AML-193 (cell line): ENCODE measurements at places on chromosomes 12 and 14.

DNA sequence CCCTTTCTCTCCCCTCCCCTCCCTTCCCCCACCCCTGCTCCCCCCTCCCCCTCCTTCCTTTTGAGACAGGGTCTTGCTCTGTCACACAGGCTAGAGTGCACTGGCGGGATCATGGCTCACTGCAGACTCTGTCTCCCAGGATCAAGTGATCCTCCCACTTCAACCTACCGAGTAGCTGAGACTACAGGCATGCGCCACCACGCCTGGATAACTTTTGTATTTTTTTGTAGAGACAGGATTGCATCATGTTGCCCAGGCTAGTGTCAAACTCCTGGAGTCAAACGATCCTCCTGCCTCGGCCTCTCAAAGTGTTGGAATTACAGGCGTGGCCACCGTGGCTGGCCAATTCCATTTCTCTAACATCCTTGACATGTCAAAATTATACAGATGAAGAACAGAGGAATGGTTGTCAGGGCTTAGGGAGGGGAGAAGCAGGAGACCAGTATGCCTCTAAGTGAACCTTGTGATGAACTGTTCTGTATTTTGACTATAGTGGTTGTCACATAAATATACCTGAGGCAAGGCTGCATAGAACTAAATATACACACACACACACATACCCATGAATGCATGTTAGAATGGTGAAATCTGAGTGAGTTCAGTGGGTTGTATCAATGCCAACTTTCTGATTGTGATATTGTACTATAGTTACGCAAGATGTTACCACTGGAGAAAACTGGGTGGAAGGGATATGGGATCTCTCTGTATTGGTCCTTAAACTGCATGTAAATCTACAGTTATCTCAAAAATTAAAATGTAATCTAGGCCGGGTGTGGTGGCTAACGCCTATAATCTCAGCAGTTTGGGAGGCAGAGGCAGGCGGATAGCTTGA lies 3.6 kb upstream of the CFAP73 start:
- no peak for DNase-seq

DNA sequence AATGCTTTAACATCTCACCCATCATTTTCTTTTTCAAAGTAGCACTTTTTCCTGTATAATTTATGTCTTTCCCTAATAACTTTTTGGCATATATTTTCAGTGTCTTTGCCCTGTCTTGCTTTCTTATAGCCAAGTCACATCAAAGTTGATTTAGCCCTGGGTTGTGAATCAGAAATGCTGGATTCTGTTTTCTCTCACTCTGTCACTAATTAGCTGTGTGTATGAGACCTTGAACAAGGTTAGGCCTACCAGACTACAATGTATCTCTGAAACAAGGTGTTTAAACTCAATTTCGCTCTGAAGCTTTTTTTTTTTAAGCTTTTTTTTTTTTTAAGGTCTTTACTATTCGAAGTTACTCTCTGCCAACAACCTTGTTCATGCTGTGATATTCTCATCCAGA lies 25.7 kb downstream of the CNOT2 start:
- no peak for DNase-seq

DNA sequence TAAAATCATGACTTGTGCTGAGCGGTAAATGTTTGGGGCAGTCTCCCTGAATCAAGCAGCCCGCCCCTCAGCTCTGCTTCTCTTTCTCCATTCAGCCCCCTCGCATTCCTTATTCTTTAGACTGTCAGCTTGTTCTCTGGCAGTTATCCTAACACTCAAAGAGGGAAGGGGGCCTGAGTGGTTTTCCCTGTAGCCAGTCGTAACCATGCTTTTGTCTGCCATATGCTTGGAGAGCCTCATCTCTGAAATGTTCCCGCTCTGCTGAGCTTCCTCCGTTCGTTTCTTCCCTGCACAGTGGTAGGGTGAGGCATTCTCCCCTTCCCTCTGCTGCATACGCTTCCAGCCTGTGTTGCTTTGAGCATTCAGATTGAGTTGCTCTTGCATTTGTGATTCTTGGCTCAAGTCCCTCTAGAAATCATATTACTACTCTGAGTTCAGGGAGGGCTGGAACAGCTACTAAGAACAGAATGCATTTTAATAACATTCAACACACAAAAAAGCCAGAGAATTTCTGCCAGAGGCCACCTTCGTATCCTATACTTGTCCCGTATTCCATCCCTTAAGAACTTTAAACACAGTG lies 119.7 kb downstream of the FBXL14 start:
- no peak for DNase-seq

DNA sequence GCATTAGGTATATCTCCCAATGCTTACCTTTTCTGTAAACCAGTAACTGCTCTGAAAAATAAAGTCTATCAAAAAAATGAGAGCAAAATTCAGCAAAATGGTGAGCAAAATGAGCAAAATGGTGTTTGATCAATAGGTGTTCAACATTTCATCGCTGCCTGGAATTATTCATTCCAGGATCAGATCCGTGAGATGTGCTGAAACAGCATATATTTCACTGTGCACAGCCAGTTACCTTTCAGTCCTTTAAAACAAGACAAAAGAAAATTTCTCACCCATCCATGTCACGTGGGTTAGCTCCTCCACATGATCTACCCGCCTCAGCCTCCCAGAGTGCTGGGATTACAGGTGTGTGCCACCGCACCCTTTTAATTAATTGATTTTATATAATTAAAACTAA lies 8.1 kb upstream of the FGF23 start:
- no peak for DNase-seq

DNA sequence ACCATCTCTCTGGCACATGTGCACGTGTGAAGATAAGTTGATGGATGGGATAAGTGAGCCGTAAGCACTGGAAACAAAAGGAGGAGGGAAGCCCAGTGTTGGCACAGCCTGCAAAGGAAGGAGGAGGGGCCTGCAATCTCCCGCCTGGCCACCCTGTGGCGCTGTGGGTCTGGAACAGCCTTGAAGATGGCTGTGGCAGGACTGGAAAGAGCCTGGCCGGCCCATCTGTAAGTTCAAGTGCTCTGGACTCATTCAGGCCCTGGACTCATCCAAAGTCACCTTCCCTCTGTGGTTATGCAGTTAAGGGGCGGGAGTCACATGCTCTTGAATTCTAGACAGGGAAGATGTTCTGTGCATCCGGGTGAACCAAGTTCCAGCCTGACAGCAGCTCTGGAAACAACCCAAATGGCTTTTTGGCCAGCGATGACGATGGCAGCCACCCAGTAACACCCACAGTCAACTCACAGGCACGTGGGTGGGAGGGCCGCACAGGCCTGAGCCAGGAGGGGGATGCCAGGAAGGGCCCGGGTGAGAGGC lies 50.4 kb downstream of the CHGA start:
- DNase-seq, result peak; percentile 13

- DNase-seq, result no peak
Measured at GRCh38 chr14:38948171-38948570, 154.9 kb downstream of the SEC23A start.

- no peak for DNase-seq
Measured at GRCh38 chr12:50686406-50686805, 77.5 kb upstream of the ATF1 start.

GRCh38 chr12:79555028-79555925 lies 135.5 kb downstream of the PAWR start:
- peak; percentile 25 for DNase-seq

GRCh38 chr14:32039401-32040030 lies 37.6 kb upstream of the ARHGAP5 start:
- DNase-seq, result no peak
